ENCODE measurements at places on chromosomes 6 and 20.

DNA sequence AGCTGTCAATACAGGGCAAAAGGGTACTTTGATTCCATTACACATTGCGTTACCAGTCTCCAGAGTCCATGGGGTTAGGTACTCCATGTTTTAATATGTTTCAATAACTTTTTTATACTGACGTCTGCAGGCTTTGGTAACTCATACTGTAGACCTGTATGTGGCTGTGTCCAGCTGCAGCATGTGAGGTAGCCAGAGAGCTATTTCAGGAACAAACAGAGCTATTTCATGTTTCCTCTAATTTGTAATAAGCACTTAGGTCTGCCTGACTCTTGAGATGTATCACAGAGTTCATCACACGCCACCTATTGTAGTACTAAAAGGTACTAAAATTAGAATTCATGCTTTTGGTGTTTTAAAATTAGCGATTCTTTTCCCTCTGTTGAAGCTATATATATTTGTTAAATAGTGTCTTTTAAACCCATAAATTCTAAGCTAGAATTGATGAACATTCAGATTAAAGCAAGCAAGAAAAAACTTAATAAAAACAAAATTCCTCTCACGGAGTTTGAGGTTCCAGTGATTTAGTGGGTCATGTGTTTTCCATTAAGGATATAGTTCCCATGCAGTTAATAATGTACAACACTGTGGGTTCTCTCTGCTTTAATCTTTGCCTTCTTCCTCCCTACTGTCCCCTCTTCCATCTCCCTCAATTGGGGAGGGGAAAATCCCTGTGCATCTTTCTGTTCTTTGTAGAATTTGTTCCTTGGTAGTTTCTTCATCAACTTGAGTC, 37.0 kb downstream of the FOXO3 start:
- DNase-seq, result no peak

- DNase-seq, result no peak
Observed at GRCh38 chr6:147700436-147701209, 192.1 kb downstream of the SAMD5 start.

- no peak for DNase-seq
Observed at GRCh38 chr20:41672282-41672681, 54.1 kb upstream of the CHD6 start.

DNA sequence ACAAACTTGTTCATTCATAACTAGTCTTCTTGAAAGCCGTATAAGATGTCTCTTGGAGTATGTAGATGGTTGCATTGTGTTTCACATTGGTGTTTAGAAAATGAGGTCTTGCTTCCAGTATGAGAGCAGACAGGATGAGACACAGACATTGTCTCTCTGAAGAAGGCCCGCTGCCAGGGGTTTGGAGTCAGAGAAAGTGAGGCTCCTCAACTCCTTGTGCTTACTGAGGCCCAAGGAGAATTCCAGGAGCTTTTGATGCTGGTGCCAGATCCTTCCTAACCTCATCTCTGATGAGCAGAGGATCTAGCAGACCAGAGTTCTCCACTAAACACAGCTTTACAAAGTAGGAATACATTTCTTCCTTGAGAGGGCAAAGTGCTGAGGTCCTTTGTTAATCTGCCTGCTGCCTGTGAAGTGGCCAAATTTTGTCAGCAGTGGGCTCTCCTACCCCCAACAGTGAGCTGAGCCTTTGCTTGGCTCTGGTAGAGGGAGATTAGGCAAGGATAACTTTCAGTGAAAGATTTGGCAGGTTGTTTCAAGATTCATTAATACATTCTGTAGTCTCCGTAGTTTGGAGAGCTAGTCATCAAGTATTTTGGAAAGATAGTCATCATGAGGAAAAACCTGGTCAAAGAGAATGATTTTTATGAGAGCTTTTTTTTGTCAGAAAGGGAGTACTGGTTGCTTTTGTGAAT, 9.7 kb downstream of the MAPRE1 start:
- no peak for DNase-seq

GRCh38 chr20:60913298-60913697, 338.8 kb upstream of the CDH4 start:
- no peak for DNase-seq

DNA sequence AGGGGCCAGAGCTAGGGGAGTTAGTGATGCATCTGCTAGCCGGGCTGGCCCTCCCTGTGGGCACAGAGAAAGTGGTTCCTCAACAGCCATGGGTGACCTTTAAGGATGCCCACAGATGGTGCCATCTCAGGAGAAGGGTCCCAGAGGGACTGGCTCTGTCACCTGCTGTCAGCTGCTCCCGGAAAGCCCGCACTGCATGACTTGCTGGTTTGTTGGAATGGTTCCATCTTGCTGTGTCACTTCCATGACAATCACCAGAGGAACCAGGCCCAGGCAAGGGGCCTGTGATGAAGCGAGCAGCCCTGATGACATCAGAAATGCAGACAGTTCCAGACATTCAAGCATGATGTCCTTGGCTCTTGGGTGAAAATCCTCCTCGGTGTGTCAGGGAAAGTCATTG, 125.2 kb downstream of the PHACTR3 start:
- DNase-seq, result no peak

DNA sequence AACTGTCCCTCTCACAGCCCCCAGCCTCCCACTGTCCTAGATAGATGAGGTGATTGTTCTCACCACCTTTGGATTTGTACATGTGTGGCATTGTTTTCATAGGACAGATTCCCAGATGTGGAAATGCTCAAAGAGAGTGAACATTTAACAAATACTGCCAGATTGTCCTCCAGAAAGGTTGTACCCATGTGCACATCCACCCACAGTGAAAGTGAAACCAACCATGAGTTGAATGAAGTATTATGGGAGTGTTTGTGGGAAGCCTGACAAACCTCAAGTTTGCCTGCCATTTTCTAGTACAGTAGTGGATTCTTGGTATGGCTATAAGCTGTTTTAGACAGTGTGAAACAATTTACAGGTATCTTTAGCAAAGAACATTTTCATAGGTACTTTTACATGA, 42.7 kb downstream of the ANKRD6 start:
- DNase-seq, result no peak

- DNase-seq, result no peak
Observed at GRCh38 chr6:22206106-22206505, 90.7 kb downstream of the PRL start.

DNA sequence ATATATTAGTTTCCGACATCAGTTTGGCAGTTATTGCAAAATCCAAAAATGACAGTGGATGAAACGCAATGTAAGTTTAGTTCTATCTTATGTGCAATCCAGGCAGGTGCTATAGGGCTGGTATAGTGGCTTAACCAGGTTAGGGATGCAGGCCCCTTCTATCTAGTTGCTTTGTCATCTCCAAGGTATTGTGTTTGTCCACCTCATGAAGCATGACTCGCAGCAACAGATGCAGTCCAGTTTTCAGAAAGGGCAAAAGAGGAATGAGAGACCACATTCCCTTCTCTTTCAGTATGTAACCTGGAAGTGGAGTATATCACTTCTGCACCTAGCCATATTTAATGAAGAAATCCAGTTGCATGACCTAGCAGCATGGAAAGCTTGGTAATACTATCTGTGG, 59.7 kb downstream of the PKIB start:
- DNase-seq, result no peak

DNA sequence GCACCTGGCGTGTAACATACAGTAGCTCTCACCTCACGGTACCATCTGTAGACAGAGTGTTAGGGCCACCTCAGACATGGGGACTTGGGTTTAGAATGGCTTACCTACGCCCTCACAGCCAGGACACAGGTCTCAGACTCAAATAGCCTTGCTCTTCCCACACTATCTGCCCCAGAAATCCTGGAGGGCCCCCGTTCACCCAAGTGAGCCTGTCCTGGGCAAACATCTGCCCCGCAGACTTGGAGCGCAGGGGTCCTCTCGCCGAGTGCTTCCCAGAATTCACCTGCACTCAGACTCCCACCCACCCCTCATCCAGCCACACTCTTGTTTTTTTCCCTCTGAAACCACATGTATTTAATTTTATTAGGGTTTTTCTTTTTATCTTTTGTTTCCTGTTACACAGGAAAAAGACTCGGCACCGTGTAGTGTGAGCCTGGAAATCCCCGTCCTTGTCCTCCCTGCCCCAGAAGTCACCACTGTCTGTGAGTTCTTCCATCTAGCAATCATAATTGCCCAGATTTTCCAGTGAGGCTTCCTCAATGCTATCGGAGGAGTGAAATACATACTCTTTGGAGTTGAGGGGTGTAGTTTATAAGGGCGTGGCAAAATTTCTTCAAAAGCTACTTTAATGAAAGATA, 17.1 kb upstream of the MAP1LC3A start:
- DNase-seq, result no peak

DNA sequence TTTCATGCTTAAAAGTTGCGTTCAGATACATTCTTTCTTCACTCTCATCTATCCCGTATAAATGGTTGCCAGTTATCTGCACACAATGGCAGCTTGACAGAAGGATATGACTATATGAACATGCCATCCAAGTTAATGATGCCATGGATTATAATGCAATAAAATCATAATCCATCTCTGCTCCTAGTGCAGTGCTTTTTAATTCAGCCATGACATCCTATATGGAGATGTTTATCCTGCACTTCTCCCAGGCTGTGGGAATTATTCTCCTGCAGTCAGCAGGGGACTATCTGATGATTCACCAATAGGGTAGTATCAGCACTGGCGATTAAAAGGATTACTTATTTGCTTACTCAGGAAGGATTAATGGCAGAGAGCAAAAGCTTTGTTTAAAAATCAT, 273.8 kb downstream of the SAMD5 start:
- no peak for DNase-seq

GRCh38 chr6:148422085-148422484, 79.4 kb downstream of the SASH1 start:
- DNase-seq, result no peak

GRCh38 chr6:157928428-157928827, 53.2 kb upstream of the SYNJ2 start:
- no peak for DNase-seq

DNA sequence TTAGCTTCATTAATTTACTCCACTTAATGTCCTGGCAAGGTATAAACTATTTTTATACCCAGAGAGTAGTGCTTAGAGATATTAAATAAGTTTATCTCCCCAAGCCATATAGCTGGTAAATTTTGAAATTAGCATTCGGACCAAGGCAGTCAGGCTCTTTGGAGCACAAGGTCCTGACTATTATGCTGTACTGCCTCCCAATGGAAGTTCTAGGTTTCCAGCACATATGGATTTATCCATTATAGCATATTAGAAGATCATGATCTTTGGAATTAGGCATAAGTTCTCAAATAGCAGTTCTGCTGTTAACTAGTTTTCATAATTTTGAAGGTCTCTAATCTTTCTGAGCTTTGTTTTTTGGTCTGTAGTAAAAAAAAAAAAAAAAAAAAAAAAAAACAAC, 835.3 kb upstream of the EPHA7 start:
- DNase-seq, result no peak

DNA sequence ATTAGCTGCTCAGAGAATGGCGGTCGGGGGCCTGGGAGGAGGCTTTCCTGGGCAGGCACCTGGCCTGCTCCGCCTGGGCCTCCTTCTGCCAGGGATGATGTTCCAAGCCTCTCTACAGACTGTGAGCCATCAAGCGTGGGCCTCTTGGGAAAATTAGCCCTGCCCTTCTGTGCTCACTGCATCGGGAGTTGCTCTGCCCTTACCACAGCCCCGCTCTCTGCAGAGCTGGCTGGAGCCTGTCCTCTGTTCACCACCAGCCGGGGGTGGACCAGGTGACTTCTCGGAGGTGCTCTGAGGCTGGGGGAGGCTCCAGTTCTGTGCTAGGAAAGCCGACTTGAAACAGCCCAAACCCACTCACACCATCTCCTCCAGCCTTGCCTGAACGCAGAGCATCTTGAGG, 24.2 kb downstream of the MDGA1 start:
- no peak for DNase-seq

DNA sequence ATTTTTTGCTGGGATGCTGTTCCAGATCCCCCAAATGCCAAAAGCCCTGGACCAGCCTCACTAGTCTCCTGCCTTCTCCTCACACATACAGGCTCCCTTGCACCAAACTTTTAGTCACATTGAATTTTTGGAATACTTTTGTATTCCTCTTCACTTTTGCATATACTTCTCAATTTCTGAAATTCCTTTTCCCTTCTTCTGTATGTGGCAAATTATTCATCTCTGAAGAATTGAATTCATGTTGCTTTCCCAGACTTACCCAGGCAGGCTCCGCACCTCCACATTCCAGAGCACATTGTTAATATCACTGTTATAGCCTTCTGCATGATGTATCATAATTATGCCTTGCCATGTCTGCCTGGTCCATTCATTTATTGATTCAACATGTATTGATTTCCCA, 255.3 kb upstream of the POU3F2 start:
- no peak for DNase-seq

- no peak for DNase-seq
Observed at GRCh38 chr6:36368921-36369865, 18.3 kb downstream of the ETV7 start.

- no peak for DNase-seq
Observed at GRCh38 chr6:41446907-41447545, 99.2 kb upstream of the FOXP4 start.

- no peak for DNase-seq
Observed at GRCh38 chr6:75735491-75736186, 13.4 kb upstream of the MYO6 start.

GRCh38 chr20:1415667-1416468, 23.0 kb upstream of the FKBP1A start:
- peak; percentile 11 for DNase-seq

GRCh38 chr6:126661646-126662045, 321.7 kb downstream of the CENPW start:
- DNase-seq, result no peak

- no peak for DNase-seq
Observed at GRCh38 chr6:105424175-105424783, 21.4 kb upstream of the PREP start.

- DNase-seq, result no peak
Observed at GRCh38 chr6:137133122-137133521, 40.3 kb downstream of the IL22RA2 start.

DNA sequence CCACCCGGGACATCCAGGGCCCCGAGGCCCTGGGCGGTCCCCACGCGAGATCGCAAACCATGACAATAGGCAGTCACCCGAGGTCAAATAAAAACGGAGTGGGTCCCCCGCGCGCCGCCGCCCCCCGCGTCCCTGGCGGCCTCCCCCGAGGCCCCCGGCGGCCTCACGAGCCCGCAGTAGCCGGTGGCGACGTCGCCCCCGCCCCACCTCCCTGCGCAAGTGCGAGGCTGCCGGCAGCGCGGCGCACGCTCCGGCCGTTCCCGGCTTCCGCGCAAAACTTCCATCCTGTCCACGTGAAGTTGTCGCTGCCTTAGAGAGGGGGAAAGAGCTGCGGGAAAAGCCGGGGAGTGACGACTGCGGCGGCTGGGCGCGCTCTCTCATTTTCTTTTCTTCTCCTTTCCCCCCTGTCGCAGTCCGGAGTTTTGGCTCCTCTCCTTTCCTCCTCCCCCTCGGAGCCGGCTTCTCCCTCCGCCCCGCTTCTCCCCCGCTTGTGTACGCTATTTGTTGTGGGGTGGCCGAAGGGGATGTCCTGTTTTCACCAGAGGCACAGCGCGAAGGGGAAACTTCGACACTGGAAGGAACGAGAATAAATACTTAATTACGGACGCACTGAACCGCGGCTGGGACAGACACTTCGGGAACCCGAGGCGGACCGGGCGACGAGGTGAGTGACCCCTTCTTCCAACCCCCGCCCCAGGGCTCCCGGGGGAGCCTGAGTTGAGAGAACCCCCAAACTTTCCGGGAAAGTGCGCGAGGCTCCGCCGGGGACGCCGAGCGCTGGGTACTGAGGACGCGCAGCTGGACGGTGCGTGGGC, at the start of gene EYA4:
Gene EYA4 (plus strand): TSS at position 272 of the 815 bp plus-strand sequence. CDS start 33,424 bp downstream, outside the sequence.
- DNase-seq, result no peak

Measured in stimulated activated CD8-positive, alpha-beta memory T cell treated with anti-CD3 and anti-CD28 coated beads, Interleukin-2, amount 100 ng/mL, for 48 hours (primary cell).